ENCODE measurements at places on chromosomes 5 and 9.

DNA sequence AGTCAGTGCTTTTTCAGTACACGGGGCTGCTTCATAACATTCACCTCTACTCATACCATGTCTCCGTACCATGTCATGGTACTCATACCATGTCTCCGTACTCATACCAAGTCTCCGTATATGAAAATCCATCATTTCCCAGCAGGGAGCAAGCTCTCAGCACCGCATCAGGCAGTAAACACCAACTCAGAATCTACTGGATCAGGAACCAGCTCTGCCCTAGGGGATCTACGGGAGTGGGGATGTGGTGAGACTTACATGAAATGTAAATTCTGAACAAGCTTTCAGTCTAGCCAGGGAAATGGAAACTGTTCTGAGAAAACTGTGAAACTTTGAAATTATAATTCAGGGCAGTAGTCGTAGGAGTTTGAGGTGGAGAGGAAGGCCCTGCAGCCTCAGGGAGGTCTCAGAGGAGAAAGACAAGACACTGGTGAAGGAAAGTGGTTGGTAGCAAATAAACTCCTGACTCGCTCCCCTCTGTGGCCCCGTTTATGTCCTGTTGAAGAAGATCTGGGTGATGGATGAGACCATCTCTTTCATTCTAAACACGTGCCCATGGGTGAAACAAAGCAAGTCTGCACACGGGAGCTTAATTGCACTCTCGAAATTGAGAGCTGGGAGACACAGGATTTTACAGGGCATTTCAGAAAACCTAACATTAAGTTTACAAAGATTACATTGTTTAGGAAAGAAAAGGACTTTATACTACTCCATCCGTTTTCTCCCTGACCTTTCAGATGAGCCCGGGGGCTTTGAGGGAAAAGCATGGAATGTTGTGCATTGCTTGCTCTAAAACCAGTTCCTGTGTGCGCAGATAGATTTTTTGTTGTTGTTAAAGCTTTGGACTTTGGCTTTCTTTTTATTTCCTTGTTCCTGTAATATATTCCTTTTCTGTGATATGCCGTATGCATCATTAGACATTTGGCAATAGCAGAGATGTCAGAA lies 26.8 kb downstream of the ACTBL2 start:
- no peak for DNase-seq

- DNase-seq = no peak
These were observed 373.3 kb upstream of the FAM174A start for GRCh38 chr5:100161868-100162267.

- DNase-seq = no peak
These were observed 23.6 kb upstream of the SARDH start for GRCh38 chr9:133761641-133762248.

- DNase-seq = no peak
These were observed 86.3 kb upstream of the GCNT4 start for GRCh38 chr5:75138689-75139088.

GRCh38 chr5:141208478-141208877 lies at the start of gene PCDHB12:
PCDHB12 (plus strand) TSS chr5:141208719; CDS start chr5:141208908, 189 bp downstream.
- peak; percentile 35 for DNase-seq

DNA sequence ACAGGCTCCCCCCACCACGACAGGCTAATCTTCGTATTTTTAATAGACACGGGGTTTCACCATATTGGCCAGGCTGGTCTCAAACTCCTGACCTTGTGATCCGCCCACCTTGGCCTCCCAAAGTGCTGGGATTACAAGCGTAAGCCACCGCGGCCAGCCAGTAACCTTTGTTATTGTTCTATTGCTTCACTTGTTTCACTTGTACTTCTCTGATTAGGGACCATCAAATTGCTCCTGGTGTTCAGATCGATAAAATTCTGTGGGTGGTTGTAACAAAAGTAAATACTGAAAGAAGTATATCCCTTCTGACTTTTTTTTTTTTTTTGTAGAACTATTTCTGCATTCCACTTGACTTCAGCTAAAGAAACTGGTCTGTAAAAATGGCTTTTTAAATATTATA lies 445.5 kb upstream of the CDH10 start:
- no peak for DNase-seq

GRCh38 chr5:135491552-135492318 lies 39.6 kb upstream of the TIFAB start:
- DNase-seq = no peak

DNA sequence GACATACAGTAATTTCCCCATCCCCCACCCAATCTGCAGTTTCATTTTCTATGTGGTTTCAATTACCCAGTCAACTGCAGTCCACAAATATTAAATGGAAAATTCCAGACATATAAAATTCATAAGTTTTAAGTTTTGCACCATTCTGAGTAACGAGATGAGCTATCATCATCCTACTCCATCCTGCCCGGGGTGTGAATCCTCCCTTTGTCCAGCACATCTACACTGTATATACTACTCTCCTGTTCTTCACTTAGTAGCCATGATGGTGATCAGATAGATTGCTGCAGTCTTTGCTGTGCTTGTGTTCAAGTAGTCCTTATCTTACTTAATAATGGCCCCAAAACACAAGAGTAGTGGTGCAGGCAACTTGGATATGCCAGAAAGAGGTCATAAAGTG lies 11.3 kb downstream of the OXCT1 start:
- no peak for DNase-seq

DNA sequence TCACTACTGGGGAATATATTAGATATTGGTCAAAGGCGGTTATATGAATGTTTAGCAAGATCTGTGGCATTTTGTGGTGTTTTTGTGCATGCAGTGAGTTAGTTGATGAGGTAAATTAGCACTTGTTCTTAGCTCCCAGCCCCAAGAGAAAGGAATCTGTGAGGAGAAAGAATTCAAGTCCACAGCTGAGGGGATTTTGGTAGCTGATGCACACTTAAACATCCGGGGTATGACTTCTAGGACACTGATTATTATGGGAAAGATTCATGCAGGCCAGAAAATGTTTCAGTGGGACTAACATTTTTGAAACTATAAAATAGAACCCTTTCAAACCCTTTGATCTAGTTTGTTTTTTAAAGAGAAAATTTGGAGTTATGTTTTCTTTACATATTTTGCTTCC lies 118.2 kb upstream of the RPS23 start:
- no peak for DNase-seq

DNA sequence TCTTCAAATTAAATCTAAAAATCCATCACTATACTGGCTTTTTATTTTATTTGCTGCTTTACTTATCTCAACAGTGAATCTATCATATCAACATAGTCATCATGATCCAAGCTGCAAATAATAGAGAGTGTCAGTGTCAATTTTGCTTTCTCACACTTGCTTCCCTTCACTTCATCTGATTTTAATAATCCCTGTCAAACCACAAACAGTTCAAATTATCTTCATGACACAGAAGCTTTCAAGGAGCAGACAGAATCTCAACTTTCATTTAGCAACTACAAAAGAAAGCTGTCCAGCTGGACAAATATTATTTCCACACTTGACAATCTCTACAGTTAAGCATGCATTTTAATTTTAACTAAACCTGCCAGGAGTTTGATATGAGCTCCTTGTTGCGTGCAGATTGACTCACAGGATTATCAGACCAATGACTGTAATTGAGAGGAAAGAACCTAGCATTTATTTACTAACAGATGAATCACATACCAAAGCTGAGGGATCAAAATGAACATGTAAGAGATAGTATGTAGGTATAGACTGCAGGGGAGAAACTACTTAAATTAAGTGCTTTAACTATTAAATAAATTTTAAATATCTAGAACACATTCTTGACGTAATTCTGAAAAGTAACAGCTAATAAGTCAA lies 56.0 kb downstream of the KIAA0825 start:
- no peak for DNase-seq

DNA sequence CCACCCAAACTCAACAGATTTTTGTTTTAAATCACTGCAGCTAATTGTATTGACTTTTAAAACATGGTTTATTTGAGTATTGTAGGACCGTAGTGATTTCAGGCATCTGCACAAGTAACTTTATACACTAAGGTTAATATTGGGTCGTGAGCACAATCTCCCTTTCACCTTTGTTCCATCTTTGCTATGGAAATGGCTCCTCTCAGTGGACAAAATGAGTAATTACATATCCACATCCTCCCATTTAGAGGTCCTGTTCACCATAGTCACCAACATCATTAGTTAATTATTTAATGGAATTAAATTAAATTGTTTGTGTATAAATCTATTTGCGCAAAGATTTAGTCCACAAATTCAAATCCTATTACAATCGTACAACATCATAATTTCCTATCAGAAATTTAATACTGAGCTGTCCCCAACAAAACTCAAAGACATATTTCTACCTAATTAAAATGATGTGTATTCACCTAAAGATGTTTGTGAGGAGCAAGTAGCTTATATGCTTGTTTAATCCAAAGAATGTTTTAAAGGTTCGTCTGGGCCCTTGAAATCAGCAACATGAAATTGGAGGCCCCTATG lies 173.0 kb upstream of the DAPK1 start:
- DNase-seq = no peak

DNA sequence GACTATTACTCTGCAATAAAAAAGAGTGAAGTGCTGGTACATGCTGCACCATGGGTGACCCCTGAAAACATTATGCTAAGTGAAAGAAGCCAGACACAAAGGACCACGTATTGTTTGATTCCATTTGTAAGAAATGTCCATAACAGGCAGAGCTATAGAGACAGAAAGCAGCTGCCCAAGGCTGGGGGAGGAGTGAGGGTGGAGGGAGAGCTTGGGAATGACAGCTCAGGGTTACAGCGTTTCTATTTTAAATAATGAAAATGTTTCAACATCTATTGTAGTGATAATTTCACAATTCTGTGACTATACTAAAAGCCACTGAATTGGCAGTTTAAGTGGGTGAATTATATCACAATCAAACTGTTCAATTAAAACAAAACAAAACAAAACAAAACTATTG lies 81.7 kb downstream of the MYO10 start:
- no peak for DNase-seq

- no peak for DNase-seq
These were observed 111.2 kb downstream of the LRRC70 start for GRCh38 chr5:62689599-62690368.

DNA sequence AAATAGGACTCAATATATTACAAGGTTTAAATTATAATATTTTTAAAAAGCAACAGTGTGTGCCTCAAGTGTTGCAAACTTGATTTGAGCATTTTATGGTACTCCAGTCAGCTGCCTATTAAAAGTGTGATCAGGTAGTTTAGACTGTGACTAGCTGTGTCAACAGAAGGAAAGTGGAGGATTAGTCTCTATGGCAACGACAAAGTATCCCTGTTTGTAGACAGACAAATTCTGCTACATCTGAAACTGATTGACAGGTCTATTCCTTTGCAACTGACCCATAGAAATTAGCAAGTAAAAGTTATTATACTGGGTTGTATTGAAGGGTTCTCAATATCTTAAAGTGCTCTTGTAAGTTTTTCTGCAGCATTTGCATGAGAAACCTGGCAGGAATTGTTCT lies 249.8 kb upstream of the ARRDC3 start:
- no peak for DNase-seq

DNA sequence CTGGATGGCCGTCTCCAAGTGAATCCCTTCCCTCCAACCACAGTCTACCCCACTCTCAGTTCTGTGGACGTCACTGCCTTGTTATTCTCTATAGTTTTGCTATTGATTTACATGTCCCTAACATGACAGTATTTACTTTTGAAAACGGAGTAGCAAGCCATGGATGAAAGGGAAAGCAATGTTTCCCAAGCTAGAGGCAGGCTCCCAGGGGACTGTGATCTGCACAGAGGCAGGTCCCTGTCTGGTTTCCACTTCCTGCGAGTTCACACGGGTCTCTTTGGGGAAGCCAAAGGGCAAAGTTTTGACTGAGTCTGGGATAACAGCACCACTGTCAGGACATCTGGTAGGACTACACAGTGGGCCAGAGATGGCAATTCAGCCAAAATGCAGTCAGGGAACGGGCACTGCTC lies 12.7 kb downstream of the C9orf153 start:
- peak; percentile 43 for DNase-seq

DNA sequence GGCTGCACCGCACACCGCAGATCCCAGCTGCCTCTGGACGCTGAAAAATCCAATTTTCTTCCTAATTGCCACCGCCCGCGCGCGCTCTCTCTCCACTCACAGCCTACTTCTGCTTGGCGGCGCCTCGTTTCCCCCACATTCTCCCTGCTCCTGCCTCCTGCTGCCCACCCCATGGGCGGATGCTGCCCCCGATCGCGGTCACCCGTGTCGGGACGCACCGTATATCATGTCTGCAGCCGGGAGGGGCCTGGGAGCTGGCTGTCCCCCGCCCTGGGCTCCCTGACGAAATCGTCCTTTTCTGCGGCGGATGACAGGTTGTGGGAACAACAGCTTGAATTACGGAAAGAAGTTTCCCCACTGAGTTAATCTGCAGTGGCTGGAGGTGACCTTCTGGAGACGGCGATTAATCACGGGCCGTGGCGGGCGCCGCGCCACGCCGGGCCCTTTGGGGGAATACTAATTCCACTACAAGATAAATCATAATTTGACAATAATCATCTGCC lies 36.3 kb upstream of the PSD2 start:
- no peak for DNase-seq

DNA sequence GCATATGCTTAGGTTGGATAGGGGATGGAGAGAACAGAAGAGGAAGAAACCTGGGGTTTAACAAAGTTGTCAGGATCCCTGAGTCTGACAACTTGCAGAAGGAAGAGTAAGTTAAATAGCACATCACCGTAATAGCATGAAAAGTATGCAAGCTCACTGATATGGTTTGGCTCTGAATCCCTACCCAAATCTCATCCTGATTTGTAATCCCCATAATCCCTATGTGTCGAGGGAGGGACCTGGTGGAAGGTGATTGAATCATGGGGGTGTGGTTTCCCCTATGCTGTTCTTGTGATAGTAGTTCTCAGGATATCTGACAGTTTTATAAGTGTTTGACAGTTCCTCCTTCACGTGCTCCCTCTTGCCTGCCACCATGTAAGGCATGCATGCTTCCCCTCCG lies 193.3 kb downstream of the PSAT1 start:
- DNase-seq = no peak

- DNase-seq = no peak
These were observed 218.6 kb downstream of the MAN2A1 start for GRCh38 chr5:109908366-109908765.

DNA sequence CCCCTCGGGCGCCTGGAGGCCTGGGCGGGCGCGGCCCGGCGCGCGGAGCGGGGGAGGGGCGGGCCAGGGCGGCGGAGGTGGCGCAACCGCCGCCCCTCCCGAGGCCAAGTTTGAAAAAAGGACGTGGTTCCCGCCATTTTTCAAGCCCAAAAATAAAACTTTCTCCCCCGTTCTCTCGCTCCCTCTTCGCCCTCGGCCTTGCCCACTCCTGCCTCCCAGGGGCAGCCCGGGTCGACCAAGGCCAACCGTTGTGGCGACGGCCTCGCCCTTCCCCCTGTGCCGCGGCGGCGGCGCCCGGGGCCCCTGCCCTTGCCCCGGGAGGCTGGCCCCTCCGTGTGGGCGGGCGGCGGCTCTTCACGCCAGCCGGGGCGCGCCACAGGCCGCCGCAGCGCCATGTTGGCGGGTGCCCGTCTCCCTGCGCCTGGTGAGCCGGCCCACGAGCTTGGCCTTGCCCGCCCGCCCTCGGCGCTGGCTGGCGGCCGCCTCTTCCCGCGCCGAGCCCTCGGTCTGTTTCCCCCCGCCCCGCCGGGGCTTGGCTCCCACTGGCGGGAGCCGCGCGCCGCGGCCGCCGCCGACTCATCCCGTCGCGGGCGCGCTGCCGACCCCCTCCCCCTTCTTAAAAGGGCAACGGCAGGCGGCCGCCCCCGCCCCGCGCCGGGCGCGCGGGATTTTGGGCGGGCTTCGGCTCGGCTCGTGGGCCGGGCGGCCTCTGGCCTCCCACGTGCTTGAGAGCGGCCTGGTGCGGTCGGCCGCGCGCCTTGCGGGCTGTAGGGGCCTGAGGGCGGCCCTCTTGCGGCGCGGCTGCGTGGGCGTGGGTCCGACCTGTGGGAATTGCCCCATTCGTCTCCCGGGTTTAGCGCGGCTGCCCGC lies 1.3 kb downstream of the ANP32B start:
- DNase-seq = peak; percentile 94

GRCh38 chr9:79193501-79194223 lies 378.1 kb upstream of the TLE4 start:
- DNase-seq = no peak
